T-helper 1 cell (primary cell): ENCODE measurements at places on chromosomes 2 and 18.

DNA sequence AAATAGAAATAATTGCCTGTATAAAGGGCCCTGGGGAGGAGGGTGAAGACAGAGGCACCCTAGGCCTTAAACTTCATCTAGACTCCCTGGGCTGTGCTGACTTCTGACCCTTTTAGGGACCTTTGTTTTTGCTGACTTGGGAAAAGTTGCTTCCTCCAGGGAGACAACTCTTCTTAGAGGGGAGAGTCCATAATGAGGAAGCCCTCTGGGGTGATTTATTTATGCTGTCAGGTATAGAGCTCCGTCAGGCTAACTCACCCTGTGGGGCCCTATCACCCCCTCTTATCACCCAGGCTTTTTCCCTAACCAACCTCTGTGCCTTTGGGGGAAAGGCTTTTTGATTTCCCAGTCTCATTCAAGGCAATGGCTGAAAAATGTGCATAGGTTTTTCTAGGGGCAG, 8.1 kb downstream of the ONECUT2 start:
- no peak for DNase-seq

DNA sequence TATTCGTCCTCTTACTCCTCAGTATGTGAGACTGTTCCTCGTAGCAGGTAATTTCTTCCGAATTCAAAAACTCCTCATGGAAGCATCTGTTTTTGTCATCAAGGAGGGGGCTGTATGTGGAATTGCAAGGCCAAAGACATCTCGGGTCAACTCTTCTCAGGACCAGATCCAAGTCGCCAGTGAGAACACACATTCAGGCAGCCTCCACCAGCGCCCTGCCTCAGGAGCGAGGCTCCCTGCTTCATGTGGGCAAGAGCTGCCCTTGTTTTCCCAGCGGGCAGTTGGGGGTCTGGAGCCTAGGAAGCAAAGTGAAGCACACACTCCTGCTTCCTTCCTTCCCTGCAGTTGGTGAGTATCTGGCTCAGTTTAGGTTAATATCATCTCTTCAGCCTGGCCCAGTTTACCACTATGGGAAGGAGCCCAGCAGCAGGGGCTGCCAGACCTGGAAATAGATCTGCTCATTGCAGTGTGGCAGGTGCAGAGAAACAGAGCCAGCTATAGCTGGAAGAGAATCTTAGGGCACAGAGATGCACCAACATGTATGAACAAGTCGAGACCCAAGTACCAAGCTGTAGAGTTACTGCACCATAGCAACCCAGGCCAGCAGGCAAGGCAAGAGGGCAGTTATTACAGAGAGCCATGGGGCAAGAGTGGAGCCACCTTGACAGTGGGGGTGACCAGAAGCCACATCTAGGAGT, 25.3 kb downstream of the TMEM127 start:
- DNase-seq = no peak

- no peak for DNase-seq
These were observed 2.4 kb upstream of the DTNA start for GRCh38 chr18:34707670-34708069.

GRCh38 chr2:225842939-225843338, 443.4 kb downstream of the NYAP2 start:
- DNase-seq = no peak

DNA sequence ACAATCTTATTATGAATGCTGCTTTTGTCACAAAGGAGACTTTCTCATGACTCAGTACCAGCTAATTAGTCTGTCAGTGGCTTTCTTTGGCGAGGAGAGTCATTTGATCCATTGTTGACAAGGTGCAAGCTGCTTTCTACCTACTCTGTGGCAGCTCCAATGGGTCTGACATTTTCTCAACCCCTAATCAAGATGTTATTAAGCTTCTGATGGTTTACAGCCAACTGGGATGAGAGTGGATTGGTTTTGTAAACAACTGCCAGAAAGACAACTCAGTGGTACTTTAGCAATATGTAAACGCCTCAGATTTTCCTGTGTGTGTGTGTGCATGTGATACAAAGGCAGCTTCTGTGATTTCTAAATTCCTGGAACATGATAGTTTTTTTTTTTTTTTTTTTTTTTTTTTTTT, 8.2 kb upstream of the CLIP4 start:
- DNase-seq = no peak

GRCh38 chr2:102013206-102014040, 21.7 kb downstream of the IL1R2 start:
- DNase-seq = no peak

GRCh38 chr18:50398099-50398498, 23.3 kb downstream of the SKA1 start:
- no peak for DNase-seq

- no peak for DNase-seq
These were observed 38.9 kb downstream of the ADI1 start for GRCh38 chr2:3480352-3481010.

- DNase-seq = no peak
These were observed 3.8 kb downstream of the PCARE start for GRCh38 chr2:29070526-29070925.

- no peak for DNase-seq
These were observed 17.1 kb upstream of the IL1R2 start for GRCh38 chr2:101974663-101975062.

DNA sequence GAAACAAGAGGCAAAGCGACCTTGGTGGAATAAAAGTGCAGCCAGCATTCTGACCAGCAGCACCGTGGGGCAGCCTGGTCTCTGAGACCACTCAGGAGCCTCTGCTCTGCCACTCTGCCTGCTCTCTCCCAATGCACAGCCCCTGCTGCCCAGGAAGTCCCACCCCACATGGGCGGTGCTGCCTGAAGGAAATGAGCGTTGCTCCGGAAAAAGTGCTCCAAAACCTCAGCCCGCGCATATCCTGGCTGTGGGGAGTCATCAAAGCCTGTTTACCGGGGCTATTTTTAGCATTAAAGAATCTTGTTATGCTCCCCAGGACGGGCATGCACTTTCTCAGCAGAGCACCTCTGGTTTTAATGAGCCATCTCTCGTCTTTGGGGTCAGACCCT, 54.5 kb downstream of the EPAS1 start:
- peak; percentile 39 for DNase-seq

- DNase-seq = no peak
These were observed 49.4 kb downstream of the LONRF2 start for GRCh38 chr2:100272841-100273329.

- peak; percentile 65 for DNase-seq
These were observed 286.2 kb upstream of the EPAS1 start for GRCh38 chr2:46010925-46011490.

DNA sequence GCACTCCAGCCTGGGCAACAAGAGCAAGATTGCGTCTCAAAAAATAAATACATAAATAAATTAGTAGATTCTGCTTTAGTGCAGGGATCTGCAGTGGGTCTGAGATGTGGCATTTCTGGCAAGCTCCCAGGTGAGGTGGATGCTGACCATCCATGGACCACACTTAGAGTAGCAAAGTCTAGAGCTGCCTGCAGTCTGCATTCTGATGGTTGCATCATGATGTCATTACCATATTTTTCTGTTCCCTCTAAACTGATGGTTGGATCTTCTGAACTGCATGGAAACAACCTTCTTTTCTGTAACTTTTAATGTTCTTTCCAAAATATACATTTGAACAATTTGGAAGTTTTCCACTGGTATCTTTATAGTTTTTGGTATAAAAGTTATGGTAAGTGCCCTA, 42.9 kb downstream of the MYL12B start:
- DNase-seq = no peak

- DNase-seq = no peak
These were observed 2.3 kb upstream of the PLEK start for GRCh38 chr2:68362749-68363148.

DNA sequence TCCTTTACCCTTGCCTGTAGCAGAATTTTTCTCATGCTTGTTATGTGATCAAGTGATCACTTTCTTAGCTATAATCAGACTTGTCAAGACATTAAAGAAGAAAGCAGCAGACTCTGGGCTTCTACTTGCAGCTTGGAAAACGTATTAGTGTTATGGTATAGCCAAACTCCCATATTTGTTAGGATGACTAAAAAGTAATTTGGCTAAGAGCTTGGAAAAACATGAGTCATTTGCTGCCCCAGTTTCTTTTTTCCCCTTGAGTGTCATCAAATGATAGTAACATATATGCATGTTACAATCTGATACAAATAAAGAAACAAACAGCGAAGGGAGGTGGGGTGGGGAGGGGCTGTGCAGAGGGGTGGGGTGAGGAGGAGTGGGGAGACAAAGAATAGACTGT, 155.5 kb downstream of the IKZF2 start:
- DNase-seq = no peak

DNA sequence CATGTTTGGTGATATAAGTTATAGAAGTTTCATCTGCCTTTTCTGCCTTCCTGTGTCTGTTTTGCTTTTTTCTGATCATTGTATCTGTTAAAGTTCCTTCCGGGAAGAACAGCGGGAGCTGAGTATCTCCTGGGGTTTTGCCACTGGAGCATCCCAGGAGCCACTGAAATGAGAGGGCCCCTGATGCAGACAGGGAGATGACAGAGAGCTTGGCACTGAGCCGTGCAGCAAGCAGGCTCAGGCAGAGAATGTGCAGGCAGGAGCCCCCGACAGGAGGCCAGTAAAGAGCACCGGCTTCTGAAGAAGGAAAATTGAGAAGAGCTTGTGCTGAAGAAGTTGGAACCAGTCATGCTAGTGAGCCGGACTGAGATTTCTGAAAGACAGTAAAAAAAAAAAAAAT, 137.8 kb downstream of the TDRD15 start:
- no peak for DNase-seq

DNA sequence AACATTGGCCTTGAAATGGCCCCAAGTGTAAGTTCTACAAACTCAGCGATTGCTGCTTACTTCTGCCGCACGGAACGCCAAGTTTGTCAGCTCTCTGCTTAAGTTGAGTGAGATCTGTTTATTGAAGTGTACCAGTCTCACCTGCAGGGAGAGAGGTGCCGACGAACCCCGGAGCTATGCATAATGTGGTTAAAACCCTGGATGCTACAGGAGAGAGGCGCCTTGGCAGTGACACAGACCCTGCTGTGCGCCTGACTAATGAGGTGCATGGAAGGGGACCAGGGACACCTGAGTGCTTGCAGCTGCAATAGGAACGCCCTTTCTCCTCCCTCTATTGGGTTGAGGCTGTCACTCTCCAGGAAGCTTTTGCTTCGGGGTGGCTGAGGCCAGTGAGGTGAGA, 979 bp downstream of the SLC9A2 start:
- no peak for DNase-seq

GRCh38 chr2:43057026-43057741, 169.2 kb downstream of the ZFP36L2 start:
- no peak for DNase-seq

DNA sequence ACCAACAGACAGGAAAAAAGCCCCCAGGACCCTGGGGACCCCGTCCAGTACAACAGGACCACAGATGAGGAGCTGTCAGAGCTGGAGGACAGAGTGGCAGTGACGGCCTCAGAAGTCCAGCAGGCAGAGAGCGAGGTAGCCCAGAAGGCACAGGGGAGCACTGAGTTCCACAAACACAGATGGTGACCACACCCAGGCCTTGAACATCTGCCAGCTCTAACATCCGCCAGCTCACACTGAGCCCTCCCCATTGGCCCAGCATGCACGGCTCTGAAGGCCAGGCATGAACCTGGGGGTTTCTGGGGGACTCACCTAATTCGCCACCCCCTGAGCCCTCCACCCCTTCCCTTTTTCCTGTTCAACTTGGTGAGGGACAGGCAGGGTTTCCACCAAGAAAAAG, 25.6 kb upstream of the PRLH start:
- DNase-seq = no peak

- no peak for DNase-seq
These were observed 9.3 kb upstream of the KCNS3 start for GRCh38 chr2:17869128-17869527.

GRCh38 chr18:13661779-13662256, 64.5 kb downstream of the FAM210A start:
- no peak for DNase-seq

DNA sequence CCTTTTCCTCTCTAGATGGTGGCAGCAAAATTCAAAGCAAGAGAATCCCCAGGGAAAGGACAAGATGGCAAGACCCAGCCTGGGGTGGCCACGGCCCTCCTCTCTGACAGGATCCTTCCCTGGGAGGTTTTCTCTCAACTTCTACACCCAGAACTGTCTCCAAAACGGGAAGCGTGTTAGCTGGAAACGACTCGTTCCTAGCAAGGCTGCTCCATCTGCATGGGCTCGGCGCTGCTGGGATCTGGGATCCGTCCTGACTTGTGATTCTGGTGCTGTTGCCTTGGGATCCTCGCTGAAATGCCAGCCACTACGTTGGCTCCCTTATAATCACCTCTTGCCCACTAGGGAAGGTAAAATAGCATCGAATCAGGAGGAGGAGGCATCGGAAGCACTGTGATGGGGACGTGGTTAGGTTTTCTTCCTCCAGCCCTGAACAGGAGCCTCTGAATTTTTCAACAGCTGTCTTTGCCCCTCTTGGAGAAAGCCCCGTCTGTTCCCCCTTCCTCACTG, 514.8 kb upstream of the MYT1L start:
- no peak for DNase-seq

GRCh38 chr18:9885170-9886004, at the start of gene TXNDC2:
Gene TXNDC2, plus strand, starts transcription at chr18:9885973. Its CDS starts 708 bp downstream, at chr18:9886681.
- no peak for DNase-seq

- DNase-seq = no peak
These were observed 493.2 kb upstream of the FANCL start for GRCh38 chr2:58734365-58734764.

DNA sequence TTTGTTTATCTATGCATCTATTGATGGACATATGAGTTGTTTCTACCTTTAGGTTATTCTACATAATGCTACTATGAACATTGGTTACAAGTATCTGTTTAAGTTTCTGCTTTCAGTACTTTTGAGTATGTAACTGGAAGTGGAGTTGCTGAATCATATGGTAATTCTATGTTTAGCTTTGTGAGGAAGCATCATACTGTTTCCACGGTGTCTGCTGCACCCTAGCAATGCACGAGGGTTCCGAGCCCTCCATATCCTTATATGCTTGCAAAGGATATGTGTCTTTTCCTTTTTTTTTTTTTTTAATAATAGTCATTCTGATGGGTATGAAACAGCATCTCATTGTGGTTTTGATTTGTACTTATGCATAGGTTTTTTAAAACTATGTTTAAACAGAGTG, 83.7 kb downstream of the FMNL2 start:
- DNase-seq = no peak

GRCh38 chr2:118726821-118727220, 120.6 kb downstream of the EN1 start:
- no peak for DNase-seq

DNA sequence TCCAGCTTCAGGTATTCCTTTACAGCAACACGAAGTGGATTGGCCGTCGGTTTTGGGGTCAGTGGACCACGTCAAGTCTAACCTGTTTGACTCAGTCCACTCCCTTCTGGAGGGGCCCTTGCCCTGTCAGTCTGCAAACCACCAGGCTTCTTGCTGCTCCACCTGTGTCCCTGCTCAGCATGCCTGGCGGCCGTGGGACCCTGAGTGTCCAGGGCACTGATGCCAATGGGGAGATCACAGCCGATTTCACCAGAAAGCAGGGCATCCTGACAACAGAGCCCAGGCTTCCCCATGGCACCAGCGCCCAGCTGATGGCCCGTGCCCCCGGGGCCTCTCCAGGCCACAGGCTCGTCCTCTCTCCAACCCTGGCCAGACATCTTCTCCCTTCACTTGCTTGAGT, 41.2 kb upstream of the HS6ST1 start:
- no peak for DNase-seq
